Hepatocyte (in vitro differentiated cells): ENCODE measurements at places on chromosomes 12 and 14.

- no peak for DNase-seq
Measured at GRCh38 chr12:47228802-47229201, 149.0 kb upstream of the AMIGO2 start.

- DNase-seq: no peak
Measured at GRCh38 chr14:76450476-76450875, 74.5 kb downstream of the ESRRB start.

GRCh38 chr14:45133683-45134050 lies 614 bp downstream of the FKBP3 start:
- no peak for DNase-seq

- no peak for DNase-seq
Measured at GRCh38 chr12:20096430-20096829, 271.9 kb upstream of the PDE3A start.

DNA sequence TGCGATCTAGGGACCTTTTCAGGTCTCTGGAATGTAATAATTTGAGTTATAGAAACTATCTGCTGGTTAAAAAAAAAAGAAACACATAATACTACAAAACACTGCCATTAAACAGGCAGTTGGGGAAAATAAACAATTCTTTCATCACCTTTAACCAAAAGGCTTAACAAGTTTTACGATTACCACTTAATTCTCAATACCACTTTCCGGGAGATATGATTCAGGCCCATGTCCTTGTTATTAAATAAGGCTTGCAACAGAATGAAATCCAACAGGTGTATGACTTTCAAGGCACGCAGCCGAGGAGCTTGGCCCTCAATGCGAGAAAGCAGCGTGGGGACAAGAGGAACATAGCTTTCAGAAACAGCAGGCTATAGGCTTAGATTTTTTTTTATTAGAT lies 5.6 kb upstream of the GLRX5 start:
- DNase-seq: no peak

- DNase-seq: no peak
Measured at GRCh38 chr12:6919588-6919987, 5.2 kb downstream of the ENO2 start.

DNA sequence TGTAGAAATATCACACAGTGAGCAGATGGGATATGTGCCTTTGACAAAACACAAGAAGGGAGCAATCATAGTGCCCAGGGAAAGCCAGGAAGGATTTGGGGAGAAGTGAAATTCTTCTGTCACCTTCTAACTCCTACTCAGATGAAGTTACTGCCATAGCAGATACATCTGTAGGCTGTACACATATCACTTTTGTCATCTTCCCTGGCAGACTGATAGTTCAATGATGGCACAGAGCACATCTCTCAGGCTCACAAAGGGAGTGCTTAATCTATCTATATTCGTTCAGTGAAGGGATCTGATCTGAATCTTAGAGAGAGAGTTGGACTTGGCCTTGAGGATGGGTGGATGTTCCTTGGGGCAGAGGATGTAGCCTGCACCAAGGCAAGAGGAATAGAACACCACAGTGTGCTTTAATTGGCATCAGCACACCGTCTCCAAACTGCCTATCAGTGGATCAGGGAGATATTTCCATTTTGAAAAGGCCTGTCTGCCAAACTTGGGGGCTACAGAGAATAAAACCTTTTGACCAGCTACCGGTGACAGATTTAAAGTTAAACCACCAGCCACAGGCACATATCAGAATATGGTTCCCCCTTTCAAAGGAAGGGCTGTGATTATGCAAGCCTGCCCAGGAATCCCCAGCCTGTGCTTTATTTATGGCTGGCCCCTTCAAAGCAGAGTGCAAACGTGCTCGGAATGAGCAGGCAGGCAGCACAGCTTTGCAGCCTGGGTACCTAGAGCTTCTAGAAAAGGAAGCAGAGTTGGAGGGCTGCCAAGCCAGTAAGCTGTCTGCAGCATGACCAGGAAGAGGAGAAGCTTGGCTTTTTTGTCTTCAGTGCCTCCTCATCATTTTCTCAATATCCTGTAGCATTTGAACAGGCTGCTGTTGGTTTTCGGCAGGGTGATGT lies 165.5 kb upstream of the DYRK2 start:
- DNase-seq: peak; percentile 77

- DNase-seq: no peak
Measured at GRCh38 chr12:89448951-89449371, 75.6 kb downstream of the GALNT4 start.

- DNase-seq: no peak
Measured at GRCh38 chr14:33680873-33681272, 270.0 kb downstream of the EGLN3 start.

DNA sequence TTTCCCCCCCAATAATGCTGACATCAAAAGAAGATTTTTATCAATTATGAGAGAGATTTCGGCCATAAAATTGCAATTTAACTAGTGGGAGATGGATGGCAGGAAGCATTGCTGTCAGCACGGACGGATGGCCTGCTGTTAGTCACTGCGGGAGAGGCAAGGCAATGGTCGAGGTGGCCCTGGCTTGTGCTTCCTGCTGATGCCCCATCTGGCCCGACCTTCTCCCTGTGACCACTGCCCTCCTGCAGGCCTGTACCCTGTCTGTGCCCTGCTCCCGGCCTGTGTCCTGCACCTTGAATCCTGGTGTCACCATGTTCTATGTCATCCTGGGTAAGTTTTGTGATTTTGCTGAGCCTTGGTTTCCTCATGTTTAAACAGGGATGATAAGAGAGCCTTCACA lies 67.6 kb downstream of the ADCK1 start:
- no peak for DNase-seq

DNA sequence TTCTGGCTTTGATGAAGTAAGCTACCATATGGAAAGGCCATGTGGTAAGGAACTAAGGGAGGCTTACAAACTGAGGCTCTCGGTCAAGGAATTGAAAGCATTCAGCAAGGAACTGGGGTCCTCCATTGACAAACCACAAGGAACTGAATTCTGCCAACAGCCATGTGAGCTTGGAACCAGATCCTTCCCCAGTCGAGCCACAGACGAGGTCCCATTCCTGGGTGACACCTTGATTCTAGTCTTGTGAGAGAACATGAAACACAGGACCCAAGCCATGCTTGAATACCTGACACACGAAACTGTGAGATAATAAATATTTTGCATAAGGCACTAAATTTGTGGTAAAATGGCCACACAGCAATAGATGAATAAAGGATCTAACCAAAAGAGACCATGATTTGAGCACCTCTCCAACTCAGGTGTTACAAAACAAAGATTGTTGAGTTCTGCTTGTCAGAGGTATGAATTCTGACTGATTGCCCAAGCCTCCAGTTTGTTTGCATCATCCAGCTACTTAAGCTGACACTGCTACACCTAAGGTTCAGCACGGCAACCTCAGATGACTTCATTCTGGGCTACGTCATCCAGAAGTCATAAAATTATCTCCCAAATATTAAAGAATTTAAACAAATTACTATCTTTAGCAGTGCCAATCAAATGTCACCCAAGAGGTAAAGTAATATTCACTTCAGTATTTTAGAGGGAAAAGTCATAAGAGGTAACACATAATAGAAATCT lies 59.4 kb downstream of the GARIN6 start:
- DNase-seq: no peak

- no peak for DNase-seq
Measured at GRCh38 chr14:26180221-26180620, 417.6 kb downstream of the NOVA1 start.

- no peak for DNase-seq
Measured at GRCh38 chr12:6057700-6058099, 66.8 kb downstream of the VWF start.

DNA sequence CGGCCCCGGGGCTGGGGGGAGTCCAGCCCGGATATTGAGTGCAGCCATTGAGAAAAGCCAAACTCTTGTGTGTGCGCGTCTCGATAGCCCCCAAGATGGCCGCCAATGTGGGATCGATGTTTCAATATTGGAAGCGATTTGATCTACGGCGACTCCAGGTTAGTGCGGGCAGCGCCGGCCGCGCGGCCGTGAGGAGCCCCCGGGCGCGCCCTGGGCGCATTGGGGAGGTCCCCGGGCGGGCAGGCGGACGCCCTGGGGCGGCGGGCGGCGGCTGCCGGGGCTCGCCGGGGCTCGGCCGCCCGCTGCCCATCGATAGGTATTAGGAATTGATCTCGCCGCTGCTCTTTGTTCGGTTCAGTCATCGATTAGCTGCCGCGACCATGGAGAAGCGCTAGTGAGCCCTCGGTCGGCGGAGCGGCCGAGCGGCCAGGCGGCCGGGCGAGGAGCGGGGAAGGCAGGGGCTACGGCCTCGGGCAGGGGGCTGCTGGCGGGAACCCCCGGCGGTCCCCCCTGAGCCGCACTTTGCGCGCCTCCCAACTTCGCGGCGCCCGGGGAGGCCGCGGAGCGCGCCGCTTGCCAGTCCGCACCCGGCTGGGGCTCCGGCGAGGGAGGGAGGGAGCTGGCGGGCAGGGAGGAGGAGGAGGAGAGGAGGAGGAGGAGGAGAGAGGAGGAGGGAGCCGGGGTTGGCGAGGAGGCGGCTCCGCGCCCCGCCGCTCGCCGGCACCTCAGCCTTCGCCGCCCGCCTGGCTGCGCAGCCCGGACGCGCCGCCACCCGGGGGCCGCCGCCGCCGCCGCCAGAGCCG lies 113.9 kb upstream of the MYL2 start:
- DNase-seq: peak; percentile 15

- DNase-seq: no peak
Measured at GRCh38 chr12:120015313-120015712, 26.3 kb downstream of the BICDL1 start.

GRCh38 chr12:76637807-76638206 lies 78.2 kb upstream of the OSBPL8 start:
- no peak for DNase-seq

GRCh38 chr14:79831195-79831892 lies 380.0 kb downstream of the DIO2 start:
- DNase-seq: no peak

DNA sequence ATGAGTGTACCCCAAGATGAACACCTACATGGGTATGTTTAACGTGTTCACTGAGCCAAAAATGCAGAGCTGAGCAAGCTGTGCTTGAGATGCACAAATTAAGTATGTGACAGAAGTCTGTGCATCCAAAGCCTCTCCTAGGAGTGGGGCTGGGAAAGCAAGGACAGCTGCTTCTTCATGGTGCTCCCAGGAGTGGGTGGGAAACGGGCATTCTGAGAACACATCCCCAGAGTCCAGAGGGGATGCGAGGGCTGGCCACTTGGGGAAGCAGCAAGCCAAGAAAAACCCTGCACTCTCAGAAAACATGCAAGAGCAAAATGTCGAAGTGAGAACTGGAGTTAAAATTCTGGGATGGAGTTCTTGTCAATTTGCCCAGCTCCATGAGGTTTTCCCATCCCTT lies 414.3 kb downstream of the BCAT1 start:
- no peak for DNase-seq

- DNase-seq: peak; percentile 8
Measured at GRCh38 chr12:75087654-75088053, 122.0 kb downstream of the KCNC2 start.

- no peak for DNase-seq
Measured at GRCh38 chr12:89355243-89356068, 3.2 kb upstream of the DUSP6 start.

DNA sequence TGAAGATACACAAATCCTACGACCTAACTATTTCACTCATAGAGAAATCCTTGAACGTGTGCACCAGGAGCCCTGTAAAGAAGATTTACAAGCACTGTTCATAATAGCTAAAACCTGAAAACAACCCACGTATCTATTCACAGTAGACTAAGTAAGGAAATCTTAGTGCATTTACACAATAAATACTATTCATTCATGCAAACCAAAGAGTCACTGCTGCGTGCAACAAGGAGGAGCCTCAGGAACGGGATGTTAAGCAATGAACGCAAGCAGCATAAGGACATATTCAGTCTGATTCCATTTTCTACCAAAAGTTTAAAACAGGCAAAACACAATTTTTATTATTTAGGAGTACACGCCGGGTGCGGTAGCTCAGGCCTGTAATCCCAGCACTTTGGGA lies 176.6 kb downstream of the TTC7B start:
- DNase-seq: no peak

DNA sequence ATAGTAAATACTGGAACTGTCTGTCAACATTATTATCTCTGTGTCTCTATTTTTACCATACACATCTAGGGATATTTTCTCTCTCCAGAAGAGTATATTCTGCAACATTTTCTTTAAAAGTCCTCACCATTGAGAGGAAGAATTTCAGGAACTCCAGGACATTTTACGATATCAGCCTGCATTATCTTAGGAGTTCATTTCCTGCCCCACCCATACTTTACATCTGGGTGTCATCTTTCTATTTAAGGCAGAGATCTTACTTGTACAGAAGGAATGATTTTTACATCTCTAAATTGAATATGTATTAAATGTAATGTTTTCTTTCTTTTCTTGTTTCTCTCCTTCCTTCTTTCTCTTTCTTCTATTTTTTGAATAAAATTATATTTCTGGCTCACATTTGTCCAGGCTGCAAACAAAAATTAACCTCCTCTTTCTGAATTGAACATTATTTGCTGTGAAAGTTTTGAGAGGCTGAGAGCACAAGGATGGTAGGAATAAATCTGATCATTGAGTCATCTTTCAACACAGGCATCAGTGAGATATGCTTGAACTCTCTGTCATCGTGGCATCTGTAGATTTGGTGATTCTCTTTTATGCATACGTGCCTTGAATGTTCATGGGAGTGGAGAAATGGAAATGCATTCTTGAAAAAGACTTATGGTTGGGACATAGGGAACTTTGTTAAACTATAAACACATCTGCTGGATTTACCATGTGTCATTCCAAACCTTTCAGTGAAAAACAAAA lies 753.6 kb downstream of the SLC16A7 start:
- DNase-seq: no peak

DNA sequence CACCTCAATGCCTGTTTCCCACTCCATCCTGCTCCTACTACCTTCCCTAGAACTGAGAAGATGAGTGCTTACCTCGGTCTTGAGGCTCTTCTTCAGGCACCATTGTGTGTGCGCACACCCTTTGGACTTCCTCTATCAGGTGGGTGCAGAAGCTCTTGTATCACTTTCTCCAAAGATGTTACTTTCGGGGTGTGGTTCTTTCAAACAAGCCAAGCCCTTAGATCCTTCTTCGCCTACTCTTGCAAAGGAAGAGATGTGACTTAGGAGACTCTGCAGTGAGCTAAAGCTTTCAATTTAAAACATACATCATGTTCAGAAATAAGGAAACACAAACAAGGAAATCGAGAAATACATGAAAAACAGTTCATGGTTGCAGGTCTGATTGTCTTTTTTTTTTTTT lies at the start of gene CLEC4C:
TSS of gene CLEC4C (minus strand) at position 130 of the 400 bp plus-strand sequence. CDS start at position 103, 27 bp downstream.
- no peak for DNase-seq

GRCh38 chr12:130017591-130018449 lies 114.0 kb upstream of the TMEM132D start:
- DNase-seq: no peak

DNA sequence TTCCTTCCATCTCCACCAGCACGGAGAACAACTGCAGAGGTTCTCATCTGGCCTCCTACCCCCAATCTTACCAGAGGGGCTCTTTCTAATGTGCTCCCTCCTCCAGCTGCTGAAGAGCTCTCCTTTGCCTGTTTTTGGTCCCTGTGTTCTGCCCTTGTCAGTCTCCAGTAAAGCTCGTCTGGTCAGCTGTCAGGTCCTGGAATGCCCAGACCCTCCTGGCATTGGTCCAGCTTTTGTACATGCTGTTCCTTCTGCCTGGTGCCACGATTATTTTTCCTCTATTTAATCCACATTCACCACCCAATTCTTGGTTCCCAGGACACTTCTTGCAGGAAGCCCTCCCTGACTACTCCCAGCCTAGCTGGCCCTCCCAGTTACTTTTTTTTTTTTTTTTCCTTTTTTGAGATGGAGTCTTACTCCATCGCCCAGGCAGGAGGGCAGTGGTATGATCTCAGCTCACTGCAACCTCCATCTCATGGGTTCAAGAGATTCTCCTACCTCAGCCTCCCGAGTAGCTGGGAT lies 6.5 kb downstream of the SLC8B1 start:
- no peak for DNase-seq

GRCh38 chr14:75329369-75329768 lies 50.7 kb downstream of the FOS start:
- DNase-seq: no peak
